Fibroblast of the conjunctiva (primary cell): ENCODE measurements at places on chromosomes 2 and 18.

DNA sequence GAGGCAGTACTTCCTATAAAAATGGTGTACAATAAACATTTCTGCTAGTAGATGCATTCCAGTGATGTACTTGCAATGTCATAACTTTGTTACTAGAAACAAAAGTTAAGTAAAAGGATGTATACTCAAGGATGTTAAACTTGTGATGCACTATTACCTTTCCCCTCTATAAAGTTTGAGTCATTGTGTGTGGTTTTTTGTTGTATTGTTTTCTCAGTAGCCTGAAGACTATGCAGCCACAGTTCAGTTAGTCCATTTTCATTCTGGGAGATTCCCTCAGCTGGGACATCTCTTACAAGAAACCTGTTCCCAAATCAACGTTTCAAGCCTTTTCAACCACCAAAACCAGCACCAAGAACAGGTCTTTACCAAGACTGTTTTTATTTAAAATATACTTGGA, 5.6 kb downstream of the ATP5MC3 start:
- DNase-seq, result no peak

GRCh38 chr2:46878886-46879285, 36.7 kb downstream of the MCFD2 start:
- DNase-seq, result no peak

- peak; percentile 77 for DNase-seq
Observed at GRCh38 chr2:199261239-199261638, 196.5 kb downstream of the SATB2 start.

DNA sequence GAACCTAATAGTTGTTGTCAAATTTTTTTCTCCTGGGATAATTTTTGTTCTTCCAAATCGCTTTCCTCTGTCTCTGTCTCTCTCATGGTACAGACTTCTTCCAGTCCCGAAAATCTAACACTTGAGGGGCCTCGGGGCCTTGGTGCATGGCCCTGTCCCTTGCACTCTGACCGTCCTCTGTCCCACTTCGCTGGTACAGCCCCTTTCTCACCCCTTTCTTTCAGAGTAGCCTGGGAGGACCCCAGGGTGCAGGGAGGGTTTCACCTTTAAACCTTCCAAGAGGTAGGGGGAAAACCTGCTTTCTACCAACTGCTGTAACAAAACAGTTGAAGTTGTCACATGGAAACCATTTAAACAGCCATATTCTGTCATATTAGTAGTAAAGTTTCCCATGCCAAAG, 22.2 kb upstream of the FAHD2A start:
- no peak for DNase-seq

- DNase-seq, result no peak
Observed at GRCh38 chr2:226077841-226078240, 678.3 kb downstream of the NYAP2 start.

- no peak for DNase-seq
Observed at GRCh38 chr18:60123031-60123430, 223.2 kb downstream of the PMAIP1 start.

DNA sequence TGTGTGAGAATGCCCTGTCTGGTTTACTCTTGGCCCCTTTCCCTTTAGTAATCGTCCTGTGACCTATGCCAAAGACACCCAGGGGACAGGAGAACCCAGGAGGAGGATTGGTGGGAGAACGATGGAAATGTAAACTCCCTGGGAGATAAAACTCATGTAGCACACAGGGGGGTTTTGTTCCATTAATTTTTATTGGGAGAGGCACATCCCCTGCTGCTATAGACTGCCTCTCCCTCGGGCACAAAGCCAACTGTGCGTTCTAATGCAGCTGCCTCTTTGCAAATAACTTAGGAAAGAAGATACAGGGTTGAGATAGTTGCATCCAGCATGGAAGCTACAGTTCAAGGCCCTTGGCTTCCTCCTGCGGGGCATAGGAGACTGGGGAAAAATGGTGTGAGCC, 489.6 kb downstream of the SLC4A3 start:
- no peak for DNase-seq

DNA sequence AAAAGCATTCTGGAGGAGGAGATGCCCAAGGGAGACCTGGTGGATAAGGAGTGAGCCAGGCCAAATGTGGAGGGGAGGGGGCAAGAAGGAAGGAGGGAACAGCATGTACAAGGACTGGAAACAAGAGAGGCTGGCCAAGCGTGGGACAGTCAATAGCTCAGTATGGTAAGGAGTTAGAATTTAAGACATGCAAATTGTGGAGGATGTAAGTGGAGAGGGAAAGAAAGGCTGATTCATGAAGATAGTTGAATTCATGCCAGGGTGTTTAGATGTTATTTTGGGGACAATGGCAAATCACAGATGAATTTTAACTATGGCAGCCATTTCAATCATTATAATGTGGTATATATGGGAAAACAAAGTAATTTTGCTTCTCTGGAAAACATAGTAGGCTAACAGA, 462.3 kb downstream of the MEIS1 start:
- no peak for DNase-seq

DNA sequence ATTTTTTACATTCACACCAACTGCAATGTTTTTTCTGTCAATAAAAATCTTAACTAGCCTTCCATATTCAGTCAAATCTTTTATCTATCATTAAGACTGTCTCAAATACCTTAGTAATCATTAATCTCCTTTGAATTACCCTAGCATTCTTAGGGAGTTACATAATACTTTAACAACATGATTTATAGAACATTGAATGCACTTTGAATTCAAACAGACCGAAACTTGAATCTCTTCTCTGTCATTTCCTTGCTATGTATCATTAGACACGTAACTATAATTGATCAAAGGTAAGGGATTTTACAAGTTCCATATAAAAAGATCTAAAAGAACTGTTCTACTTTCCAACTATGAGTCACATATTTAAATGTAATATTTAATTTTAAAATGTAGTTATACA, 330.9 kb downstream of the RIT2 start:
- no peak for DNase-seq

GRCh38 chr2:31945572-31945935, 65.3 kb downstream of the MEMO1 start:
- no peak for DNase-seq

DNA sequence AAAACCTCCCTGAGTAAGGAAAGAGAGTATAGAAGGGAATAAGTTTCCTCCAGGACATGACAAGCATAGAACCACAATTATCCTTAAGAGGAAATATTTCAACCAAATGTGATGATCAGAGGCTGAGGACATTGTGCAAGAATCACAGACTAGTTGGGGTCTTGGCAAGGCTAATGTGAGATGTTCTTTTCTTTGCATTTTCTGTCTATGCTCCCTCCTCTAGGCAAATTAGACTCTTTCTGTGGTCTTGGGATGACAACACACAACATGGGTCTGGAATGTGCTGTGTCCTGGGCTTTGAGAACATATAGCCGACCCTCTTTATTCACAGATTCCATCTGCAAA, 32.0 kb upstream of the IL1RL1 start:
- DNase-seq, result no peak

DNA sequence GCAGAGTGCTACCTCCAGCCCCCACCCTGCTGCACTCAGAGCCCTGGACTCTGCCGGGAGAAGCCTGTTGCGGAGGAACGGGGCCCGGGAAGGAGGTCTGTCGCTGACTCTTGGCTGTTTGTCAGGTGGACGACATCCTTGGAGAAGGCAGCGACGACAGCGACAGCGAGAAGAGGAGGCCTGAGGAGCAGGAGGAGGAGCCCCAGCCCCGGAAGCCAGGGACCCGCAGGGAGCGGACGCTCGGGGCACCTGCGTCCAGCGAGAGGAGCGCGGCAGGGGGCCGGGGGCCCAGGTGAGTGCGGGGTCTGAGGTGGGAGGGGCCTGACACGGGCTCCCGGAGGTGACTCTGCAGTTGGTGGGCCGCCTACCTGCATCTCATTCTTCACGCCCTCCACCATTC, 56.6 kb downstream of the CTDP1 start:
- DNase-seq, result no peak

GRCh38 chr18:75728621-75729020, 301.1 kb upstream of the SMIM21 start:
- DNase-seq, result no peak

- peak; percentile 73 for DNase-seq
Observed at GRCh38 chr2:168635065-168635577, 167.3 kb upstream of the NOSTRIN start.
